ENCODE measurements at places on chromosomes 7 and 10.

GRCh38 chr7:4091767-4092166, 590.3 kb upstream of the FOXK1 start:
- DNase-seq, result no peak

GRCh38 chr10:20822825-20823224, 74.3 kb downstream of the NEBL start:
- DNase-seq, result no peak

DNA sequence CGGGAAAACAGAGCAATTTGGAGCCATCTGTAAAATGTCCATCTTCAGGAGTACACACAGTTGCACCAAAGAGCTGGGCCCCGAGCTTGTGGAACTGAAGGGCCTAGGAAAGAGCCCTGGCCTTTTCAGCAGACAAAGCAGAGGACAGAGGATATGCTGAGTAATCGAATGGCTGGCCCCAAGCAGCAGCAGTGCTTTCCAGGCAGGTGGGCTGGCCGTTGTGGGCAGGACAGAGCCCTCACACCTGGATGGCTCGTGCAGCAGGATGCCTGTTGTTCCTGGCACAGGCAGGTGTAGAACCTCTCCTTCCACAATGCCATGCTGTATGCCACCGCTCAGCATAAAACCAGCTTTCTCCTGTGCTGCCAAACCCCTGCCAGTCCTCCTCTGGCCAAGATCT, 32.5 kb upstream of the TNS3 start:
- no peak for DNase-seq

DNA sequence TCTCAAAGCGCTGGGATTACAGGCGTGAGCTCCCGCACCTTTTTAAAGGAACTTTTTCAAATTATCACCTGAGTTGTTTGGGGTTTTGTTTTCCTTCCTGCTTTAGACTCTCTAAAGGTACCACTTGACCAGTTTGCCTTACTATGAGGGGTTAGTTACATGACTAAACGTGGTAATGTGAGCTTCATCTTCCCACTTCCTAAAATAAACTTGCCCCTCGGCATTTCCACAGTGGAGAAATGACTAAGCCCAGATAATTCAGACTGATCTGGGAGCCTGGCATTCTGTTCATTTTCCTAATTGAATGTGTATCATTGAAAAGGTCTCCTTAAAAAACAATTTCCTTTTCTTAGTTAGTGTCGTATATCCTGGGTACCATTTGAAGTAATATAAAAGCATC, 163.4 kb downstream of the PLXDC2 start:
- DNase-seq, result no peak
